ENCODE measurements at places on chromosomes 7 and 10. TPM values are rescaled to one million over a fixed set of nuclear protein-coding genes. Genes with fewer than 3 reads are reported as not detected.

The CYP2C19 gene
- 0.02 TPM for total RNA-seq

The CHST15 gene
- 9.1 TPM for total RNA-seq

The PMS2 gene
- total RNA-seq: 12.3 TPM

The SPDYE1 gene
- not detected for total RNA-seq

The UROS gene
- 60.7 TPM for total RNA-seq

The GLCCI1 gene
- 1.2 TPM for total RNA-seq

The UBE3C gene
- total RNA-seq: 66.4 TPM

The DKK1 gene
- total RNA-seq: 341 TPM

The CYP17A1 gene
- not detected for total RNA-seq

The PAPOLB gene
- total RNA-seq: not detected
